Activated CD4-positive, alpha-beta T cell treated with anti-CD3 and anti-CD28 coated beads, Interleukin-2, amount 10 ng/mL, durations not matched to agents 7 days and 5 days (primary cell): ENCODE measurements at places on chromosomes 4 and X.

GRCh38 chr4:61293707-61294400 is 93.7 kb downstream of the ADGRL3 start:
- DNase-seq = no peak

DNA sequence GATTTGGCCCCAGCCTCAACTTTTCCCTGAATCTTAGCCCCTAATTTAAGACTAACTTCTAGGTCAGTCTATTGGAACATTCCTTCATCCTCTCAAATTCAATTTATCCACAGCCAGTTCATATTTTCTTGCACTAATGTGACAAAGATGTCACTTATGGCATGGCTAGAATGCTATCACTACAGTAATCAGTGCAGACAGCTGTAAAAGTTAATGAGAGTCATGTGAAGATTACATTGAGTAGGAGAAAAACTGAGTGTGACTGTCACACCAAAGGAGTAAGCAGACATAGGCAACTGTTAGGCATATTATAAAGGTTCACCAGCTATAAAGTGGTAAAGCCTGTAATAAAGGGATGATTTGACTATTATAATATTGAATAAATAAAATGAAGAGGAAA is 42.6 kb downstream of the GABRG1 start:
- no peak for DNase-seq

DNA sequence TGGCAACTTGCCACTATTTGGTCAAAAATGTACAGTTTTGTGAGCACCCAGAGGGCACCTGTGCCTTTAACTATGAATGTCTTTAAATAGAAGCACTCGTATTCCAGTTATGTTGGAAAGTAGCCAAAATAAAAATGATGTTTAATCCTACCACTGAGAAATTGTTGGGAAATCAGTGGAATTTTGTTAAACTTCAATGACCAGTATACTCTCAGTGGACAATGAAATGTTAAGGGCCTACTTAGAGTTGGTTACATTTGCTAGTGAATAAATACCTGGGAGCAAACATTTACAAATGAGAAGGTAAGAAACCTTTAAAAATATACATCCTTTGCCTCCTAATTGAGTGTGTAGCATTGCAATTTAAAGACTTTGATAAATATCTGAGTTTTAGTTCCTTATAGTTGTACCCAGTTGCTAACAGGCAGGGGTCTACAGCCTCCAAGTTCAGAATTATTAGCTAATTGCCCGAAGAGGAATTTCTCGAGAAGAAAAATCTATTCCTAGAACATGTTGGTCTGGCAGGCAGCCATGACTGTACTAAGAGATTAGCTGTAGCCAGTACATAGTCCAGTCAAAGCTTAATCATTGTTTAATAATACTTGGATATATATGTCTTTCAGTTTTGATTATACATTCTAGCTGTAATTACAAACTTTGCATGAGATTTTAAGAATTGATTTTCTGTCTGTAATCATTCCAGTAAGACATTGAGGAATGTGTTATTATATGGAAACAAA is 93.2 kb downstream of the IL1RAPL2 start:
- DNase-seq = no peak

DNA sequence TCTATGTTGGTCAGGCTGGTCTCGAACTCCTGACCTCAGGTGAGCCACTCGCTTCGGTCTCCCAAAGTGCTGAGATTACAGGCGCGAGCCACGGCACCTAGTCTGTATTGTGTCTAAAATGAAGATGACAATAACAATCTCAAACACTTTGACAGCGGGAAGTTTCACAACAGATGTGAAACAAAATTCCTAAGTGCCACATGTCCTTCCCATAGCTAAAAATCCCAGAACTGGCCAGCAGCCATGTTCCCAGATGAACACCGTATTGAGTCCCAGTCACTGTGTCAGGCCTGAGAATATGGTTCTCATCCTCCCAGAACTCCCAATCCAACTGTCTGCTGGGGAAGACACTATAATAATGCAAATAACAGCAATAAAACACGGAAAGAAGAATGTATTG is 16.4 kb upstream of the KLHL8 start:
- DNase-seq = no peak

GRCh38 chr4:123682931-123683330 is 286.3 kb downstream of the SPRY1 start:
- no peak for DNase-seq

DNA sequence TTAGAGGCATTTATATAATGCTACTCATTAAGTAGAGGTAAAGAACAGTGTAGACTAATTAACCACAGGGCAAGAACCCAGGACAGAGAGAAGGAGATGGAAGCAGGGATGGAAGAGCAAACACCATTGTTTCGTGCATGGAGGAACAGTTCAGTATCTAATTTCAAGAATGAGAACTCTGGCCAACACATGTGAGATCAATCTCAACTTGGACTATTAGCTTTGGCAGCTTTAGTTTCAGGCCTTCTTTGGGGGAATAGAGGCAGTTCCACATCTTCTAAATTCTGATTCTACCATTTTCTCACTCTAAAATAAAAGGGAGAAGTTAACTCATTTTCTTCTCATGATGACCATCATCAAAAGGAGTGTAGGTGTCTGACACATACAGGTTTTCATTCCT is 207.0 kb downstream of the LDB2 start:
- no peak for DNase-seq

DNA sequence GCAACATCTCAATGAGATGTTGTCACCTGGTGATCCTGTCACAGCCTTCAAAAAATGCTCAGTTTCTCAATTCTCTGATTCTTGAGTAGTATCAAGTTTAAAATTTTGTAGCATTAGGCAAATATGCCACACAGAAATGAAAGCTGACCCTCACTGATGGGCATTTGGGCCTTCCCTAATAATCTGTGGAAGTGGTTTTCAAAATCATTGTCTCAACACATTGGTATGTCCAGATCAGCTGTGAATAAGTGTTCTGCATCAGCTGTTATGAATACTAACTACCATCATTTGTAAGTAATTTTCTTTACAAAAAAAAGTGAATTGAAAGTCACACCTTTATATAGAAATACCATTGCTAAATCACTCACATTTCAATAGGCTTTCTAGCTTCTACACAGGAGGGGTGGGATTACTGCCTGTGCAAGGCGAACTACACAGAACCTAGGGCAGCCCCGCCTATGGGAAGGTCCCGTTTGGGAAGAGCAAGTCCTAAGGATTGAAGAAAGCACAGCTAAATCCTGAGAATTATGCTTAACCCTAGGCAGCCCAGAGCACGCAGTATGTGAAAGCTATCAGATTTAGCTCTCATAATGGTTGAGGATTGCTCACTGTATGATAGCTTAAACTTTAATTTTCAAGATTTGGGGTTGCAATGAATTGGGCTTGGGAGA is 73.4 kb downstream of the GPC3 start:
- DNase-seq = no peak

- DNase-seq = no peak
Measured at GRCh38 chr4:92968556-92968955, 664.8 kb downstream of the GRID2 start.

- no peak for DNase-seq
Measured at GRCh38 chr4:36026348-36026880, 217.9 kb downstream of the ARAP2 start.

- DNase-seq = no peak
Measured at GRCh38 chr4:96315815-96316214, 475.9 kb downstream of the PDHA2 start.

GRCh38 chr4:176660561-176660960 is 132.2 kb downstream of the VEGFC start:
- DNase-seq = no peak

DNA sequence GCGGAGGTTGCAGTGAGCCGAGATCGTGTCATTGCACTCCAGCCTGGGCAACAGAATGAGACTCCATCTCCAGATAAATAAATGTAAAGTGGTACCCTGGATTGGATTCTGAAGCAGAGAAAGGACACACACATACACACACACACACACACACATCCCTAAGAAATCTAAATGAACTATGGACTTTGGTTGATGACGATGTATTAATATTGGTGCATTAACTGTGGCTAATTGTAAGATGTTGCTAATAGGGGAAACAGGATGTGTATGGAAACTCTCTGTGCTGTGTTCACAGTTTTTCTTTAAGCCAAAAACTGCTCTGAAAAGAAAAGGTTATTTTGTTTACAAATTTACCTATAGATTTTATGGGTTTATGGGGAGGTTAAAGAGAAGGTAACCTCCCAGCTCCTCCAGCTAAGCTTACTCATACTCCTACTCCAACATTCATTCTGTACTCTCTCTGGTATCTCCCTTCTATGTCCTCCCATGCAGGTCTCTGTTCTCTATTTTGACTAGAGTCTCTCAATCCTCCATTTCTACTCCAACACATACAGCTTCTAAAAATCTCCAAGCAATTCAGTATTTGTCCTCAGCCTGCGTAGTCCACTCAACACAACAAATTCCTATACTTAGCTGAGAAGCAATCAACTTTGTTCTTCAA is 46.5 kb upstream of the RELL1 start:
- no peak for DNase-seq

- DNase-seq = no peak
Measured at GRCh38 chr4:9916937-9917336, 104.4 kb downstream of the SLC2A9 start.

DNA sequence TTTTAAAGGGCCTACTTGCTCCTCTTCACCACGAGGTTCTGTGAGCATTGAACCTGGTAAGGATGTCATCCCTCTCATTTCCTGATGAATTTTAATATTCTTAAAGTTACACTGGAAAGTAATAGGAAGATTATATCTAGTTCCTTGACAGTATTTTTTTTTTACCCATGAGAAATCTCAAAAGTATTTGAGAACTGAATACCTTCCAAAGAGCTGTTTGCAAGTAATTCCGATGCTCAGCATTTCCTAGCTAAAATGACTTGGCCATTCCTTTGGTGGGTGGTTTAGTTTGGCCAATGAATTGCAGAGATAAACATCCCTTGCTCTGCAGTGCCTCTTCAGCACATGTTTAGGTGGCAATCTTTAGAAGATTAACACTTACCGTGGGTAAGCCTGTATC is 110.2 kb upstream of the WDR1 start:
- DNase-seq = no peak

- DNase-seq = no peak
Measured at GRCh38 chrX:42017971-42018370, 94.6 kb upstream of the CASK start.

GRCh38 chrX:43633757-43634156 is 22.3 kb upstream of the MAOA start:
- DNase-seq = no peak

DNA sequence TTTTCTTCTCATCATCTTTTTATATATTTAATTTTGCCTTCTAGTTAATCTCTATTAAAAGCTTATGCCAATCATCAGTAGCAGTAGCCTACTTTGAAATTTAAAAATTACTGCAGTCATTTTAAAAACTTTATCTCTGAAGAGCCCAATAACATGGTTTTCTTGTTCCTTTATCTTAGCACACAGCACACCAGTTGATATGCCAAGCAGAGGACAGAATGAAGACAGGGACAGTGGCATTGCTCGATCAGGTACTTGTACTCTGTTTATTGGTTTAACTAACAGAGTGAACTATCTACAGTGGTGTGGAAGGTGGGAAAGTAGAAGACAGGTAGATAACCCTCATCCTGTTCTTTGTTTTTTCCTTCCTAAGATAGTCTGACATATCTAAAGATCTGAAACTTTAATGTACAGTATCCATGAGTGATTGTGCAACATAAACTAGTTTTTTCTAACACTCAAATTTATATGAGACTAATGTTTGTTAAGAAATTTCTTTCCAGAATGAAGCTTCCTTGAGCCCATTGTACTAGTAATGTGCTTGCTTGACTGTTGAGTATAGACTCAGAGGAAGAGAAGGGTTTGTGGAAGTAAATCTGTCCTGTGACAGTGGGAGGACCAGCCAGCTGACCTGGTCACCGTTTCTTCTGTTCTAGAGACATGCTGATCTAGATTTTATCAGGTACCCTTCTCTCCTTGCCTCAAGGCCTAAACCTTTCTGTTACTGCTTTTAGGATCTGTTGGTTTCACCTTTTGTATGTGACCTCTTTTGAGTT is 66.6 kb downstream of the FNIP2 start:
- DNase-seq = no peak

- no peak for DNase-seq
Measured at GRCh38 chr4:22522706-22523501, 7.0 kb upstream of the ADGRA3 start.

- no peak for DNase-seq
Measured at GRCh38 chr4:54764476-54764875, 106.7 kb downstream of the KIT start.

GRCh38 chr4:69832326-69833030 is 27.5 kb downstream of the SULT1E1 start:
- DNase-seq = no peak

- no peak for DNase-seq
Measured at GRCh38 chr4:55618546-55619143, 17.5 kb downstream of the NMU start.

GRCh38 chrX:9557521-9557920 is 92.7 kb downstream of the TBL1X start:
- no peak for DNase-seq

- DNase-seq = no peak
Measured at GRCh38 chrX:30941898-30942297, 52.8 kb upstream of the TAB3 start.

DNA sequence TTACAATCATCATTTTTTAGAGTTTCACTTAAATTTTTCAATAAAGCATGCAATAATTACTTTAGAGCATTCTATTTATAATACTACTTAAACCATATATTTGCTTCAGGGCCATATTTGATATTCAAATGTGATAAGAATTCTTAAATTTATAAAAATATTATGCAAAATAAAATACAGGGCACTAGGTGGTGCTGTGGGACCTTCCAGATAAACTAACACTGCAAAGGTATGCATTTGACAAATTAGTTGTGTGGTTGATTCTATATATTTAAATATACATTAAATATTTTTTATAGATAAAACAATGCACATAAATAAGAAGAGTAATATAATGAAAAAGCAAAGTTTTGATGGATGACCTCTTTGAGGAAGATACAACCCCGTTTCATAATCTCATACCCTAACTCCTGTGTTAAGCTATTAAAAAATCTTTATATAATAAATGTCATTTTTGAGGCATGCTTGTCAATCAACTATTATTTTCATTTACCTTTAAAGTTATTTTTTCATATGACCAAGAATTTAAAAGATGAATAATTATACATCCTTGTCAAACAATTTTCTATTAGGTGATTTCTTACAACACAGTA is 128.4 kb downstream of the REELD1 start:
- DNase-seq = peak; percentile 38
